ENCODE measurements at places on chromosomes 3 and 15. TPM values are rescaled to one million over a fixed set of nuclear protein-coding genes. Genes with fewer than 3 reads are reported as not detected.

Gene DNAJC13
- polyA plus RNA-seq: 7.1 TPM

Gene OXTR
- polyA plus RNA-seq: 0.03 TPM

Gene FGD5
- polyA plus RNA-seq: not detected

DNA sequence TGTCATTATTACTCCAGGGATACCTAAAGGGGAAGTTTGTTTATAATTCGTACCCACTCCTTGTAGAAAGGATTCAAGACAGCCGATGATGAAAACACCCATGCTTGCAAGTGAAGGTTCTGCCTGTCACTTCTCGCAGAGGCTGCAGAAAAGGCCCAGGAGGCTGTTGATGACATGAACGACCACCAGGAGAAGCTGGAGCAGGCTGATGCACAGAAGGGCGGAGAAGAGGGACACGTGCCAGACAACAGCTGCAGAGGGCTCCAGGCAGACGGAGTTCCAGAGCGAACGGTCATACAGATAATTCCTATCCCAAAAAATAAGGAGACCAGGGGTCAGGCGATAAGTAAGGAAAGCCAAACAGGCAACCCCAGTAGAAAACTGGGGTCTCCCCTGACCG is 5.7 kb upstream of the DYNLT2B start:
- no peak for DNase-seq
